ENCODE measurements at places on chromosomes 1 and 21.

GRCh38 chr1:180269645-180270529, 39.8 kb downstream of the LHX4 start:
- DNase-seq, result peak; percentile 35

GRCh38 chr1:87325982-87326738, 2.5 kb upstream of the LMO4 start:
- peak; percentile 58 for DNase-seq

GRCh38 chr1:70487910-70488665, 77.0 kb downstream of the CTH start:
- no peak for DNase-seq

- no peak for DNase-seq
These were observed 150.6 kb downstream of the MRPL39 start for GRCh38 chr21:25456672-25457071.

GRCh38 chr1:228275179-228275429, 67.3 kb downstream of the OBSCN start:
- peak; percentile 40 for DNase-seq

DNA sequence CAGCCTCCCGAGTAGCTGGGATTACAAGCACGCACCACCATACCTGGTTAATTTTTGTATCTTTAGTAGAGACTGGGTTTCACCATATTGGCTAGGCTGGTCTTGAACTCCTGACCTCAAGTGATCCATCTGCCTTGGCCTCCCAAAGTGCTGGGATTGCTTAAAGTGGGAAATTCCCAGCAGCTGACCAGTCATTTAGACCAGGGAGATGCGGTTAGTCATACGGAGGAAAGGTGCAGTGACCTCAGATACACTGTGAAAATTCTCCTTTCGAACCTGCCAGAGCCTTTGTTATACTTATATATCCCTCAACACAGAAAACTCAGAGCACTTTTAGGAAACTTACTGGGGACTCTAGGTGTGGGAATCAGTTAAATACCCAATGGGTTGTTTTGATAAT, 39.6 kb downstream of the MAP10 start:
- DNase-seq, result no peak

DNA sequence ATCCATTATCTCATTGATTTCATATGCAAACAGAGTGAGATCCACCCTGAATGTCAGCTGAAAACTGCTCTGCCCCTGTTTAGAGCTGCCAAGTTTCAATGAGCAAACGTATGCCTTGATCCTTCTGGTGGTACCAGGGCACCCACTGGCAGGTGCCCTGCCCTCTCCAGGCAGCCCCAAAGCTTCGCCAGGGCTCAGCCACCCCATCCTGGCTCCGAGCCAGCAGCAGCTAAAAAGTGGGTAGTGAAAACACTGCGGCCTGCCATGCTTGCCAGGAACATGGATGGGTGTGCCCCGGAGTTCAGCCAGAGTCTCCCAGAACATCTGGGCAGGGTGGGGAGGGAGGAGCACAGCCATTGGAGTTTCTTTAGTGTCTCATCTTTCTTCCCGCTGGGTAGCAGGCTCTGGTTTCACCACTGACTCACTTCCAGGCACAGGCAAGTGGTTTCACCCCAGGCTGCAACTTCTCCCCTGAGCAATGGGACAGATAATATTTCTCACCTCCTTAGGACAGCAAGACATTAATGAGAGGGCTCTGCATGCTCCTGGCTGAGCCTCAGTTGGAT, 8.1 kb upstream of the LMX1A start:
- DNase-seq, result no peak

GRCh38 chr1:22096463-22096862, 44.0 kb downstream of the CDC42 start:
- DNase-seq, result no peak

GRCh38 chr1:228366866-228367741, 39.5 kb downstream of the TRIM11 start:
- no peak for DNase-seq

DNA sequence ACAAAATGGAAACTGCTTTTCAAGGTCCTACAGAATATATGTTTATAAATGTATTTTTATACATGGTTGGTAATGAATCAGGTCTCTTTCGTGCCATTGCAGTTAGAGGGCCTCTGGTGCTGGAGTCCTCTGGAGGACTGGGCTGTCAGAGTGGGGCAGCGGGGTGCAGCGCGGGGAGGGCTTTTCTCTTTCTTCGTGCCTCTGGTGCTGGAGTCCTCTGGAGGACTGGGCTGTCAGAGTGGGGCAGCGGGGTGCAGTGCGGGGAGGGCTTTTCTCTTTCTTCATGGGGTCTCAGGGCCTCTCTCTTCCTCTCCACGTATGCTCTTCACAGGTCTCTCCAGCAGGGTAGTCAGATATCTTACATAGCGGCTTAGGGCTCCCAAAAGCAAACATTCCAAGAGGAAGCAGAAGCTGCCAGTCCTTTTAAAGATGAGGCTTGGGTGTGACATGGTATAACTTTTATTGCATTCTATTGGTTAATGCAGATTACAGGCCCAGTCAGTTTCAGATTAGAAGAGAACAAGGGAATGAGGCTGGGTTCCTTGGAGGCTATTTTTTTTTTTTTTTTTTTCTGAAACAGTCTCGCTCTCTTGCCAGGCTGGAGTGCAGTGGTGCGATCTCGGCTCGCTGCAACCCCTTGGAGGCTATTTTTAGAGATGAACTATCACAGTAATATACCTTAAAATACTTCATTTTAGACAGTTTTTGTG, 13.1 kb downstream of the SDCCAG8 start:
- DNase-seq, result no peak

DNA sequence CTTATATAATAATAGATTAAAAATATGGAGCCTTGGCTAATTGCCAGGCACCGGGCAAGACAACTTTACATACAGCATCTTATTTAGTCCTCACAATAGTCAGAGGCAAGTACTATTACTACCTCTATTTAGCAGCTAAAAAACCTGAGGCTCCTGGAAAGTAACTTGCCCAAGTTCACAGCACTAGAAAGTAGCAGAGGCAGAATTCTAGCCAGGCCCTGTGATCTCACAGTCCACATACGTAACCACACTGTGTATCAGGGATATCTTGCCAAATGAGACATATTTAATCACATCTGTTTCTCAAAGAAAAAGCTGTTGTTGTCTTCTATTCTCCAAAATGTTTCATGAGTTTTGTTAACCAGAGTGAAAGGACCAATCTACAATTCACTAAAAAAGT, 378.5 kb downstream of the PLPP3 start:
- no peak for DNase-seq

GRCh38 chr1:111499026-111499785, 4.2 kb downstream of the ADORA3 start:
- DNase-seq, result no peak

GRCh38 chr21:40923407-40923806, 76.4 kb upstream of the DSCAM start:
- DNase-seq, result no peak

DNA sequence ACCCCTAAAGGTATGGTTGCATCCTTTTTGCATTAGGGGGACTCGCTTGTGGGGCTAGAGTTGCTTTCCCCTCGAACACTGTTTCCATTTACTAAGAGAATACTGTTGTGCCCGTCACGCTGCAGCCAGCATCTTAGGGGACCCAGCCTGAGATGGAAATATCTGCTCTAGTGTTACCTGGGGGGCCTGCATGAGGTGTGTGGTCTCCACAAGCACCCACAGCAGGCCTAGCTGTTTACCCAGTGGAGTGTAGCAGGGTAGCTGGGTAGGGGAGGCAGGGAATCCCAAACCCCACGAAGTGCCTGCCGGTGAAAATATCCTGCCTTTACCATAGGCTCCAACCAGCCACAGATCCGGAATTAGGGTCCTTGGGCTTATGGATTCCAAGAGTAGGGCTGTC, 303.6 kb downstream of the PTPRU start:
- no peak for DNase-seq

- DNase-seq, result no peak
These were observed 5.8 kb downstream of the ADORA3 start for GRCh38 chr1:111497592-111497991.

- no peak for DNase-seq
These were observed 59.2 kb downstream of the WARS2 start for GRCh38 chr1:119081267-119081666.

DNA sequence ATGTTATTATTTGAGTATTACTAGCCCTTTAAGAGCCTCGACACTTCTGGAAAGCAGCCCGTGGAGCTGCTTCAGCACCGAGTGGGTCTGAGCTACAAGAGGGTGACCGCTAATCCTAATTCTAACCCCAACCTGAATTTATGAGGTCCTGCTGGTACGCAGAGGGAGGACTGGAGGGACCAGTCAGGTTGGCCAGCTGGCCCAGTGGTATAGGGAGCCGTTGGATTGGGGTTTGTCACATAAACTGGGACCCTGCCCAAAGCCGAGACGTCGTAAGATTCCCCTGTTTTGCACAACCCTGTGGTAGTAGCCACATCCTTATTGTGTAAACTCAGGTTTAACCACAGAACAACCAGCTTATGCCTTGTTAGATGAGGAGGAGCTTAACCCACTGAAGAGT, 60.8 kb upstream of the F3 start:
- DNase-seq, result peak; percentile 57

DNA sequence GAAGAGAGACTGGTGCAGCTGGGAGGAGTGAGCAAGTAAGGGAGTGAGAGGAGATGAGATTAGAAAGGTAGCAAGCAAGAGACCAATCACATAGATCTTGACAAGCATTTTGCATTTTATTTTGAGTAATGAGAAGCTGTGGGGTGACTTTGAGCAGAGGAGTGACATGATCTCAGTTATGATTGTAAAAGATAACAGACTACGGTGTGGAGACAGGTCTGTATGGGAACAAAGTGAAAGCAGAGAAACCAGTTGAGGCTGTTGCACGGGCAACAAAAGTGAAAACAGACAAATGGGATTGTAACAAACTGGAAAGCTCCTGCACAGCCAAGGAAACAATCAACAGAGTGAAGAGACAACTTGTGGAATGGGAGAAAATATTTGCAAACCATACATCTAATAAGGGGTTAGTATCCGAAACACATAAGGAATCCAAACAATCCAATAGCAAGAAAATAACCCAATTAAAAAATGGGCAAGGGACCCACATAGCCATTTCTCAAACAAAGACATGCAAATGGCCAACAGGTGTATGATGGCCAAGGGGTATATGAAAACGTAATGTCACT, 68.4 kb downstream of the SNRPE start:
- DNase-seq, result no peak

DNA sequence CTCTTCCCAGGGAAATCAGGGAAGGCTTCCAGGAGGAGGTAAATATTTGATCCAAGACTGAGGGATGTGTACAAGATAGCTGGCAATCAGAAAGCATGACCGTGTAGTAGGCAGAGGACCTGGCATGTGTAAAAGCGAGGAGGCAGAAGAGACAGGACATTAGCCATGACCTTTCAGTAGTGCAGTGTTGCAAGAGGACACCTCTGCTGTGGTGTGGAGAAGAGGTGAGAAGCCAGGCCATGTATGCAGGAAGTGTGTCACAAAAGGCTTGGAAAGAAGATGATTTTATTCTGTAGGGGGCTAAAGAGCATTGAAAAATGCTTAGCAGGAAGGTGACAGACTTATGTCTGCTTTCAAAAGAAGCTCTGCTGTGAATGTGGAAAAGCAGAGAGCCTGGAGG, 381.0 kb downstream of the ZP4 start:
- no peak for DNase-seq

- no peak for DNase-seq
These were observed 7.9 kb upstream of the AK5 start for GRCh38 chr1:77273891-77274290.

DNA sequence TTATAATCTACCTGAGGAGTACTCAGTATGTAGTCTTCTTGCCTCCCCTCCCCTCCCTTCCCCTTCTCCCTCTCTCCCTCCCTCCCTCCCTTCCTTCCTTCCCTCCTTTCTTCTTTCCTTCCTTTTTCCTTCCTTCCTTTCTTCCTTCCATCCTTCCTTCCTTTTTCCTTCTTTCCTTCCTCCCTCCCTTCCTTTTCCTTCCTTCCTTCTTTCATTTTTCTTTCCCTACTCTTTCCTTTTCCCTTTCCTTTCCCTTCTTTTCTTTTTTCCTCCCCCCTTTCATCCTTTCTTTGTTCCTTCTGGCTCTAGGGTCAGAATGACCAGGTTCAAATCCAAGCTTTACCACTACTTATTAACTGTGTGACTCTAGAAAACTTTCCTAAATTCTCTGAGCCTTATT, 48.5 kb upstream of the HAO2 start:
- no peak for DNase-seq

GRCh38 chr1:166282391-166283137, 115.8 kb upstream of the FAM78B start:
- no peak for DNase-seq

- DNase-seq, result no peak
These were observed 36.2 kb upstream of the ZNF362 start for GRCh38 chr1:33219886-33220661.

- no peak for DNase-seq
These were observed at the start of gene LRRC42 for GRCh38 chr1:53946252-53947171. Gene LRRC42 (plus strand): TSS chr1:53946350. CDS start chr1:53952000, 5,650 bp downstream.

- no peak for DNase-seq
These were observed 19.7 kb upstream of the AK2 start for GRCh38 chr1:33056426-33056825.

DNA sequence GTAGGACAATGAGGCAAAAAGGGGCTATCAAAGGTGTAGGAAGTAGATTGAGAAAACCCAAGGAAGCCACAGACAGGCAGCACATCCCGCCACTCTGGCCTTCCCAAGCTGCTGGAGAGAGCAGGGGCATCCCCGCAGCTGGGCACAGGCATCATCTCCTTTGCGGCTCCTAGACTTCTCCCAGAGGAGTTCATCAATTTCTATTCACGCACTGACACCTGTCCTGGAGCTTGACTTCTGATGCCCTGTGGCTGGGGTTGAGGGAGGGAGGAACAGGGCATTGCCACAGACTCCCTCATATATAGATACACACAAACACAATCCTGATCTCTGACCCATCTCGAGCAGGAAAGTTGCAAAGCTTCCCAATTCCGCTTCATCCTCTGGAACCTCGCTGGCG, 1.9 kb upstream of the TFAP2E start:
- no peak for DNase-seq

DNA sequence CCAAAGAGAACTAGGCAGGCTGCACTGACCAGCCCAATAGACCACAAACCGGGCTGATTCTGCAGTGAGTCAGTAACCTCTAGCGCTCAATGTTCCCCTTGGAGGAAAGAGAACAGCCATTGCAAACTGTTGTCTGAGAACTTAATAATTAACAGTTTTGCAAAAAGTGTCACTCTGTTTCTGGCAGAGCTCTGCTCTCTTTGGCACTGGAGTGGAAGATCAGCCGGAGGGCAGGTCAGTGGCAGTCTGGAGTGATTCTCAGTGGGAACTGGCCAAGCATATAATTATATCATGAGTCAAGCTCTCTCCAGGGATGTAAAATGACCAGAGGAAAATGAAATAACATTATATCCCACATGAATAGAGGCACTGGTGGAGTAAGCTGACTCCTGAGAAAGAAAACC, 238.3 kb downstream of the HLX start:
- no peak for DNase-seq

- DNase-seq, result no peak
These were observed 183.6 kb downstream of the ETS2 start for GRCh38 chr21:38989379-38989744.

GRCh38 chr1:202365092-202365815, 16.8 kb downstream of the PPP1R12B start:
- no peak for DNase-seq

DNA sequence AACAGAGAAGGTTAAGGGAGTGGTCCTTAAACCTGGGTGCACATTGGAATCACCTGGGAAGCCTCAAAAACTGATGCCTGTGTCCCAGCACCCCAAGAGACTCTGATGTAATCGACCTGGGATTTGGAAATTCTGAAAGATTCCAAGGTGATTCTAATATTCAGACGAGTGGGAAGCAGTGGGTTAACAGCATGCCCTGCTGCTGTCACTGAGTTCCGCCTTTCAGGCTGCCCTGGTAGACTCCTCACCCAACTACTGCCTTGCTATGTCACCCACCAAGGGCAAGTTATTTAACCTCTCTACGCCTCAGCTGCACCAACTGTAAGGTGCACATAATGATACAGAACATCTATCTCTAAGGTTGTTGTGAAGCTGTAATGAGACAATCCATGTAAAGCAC, 59.2 kb downstream of the CD34 start:
- DNase-seq, result peak; percentile 2
